ENCODE measurements at places on chromosomes 5 and 9.

- DNase-seq = no peak
These were observed 975 bp upstream of the HAVCR1 start for GRCh38 chr5:157059891-157060290.

DNA sequence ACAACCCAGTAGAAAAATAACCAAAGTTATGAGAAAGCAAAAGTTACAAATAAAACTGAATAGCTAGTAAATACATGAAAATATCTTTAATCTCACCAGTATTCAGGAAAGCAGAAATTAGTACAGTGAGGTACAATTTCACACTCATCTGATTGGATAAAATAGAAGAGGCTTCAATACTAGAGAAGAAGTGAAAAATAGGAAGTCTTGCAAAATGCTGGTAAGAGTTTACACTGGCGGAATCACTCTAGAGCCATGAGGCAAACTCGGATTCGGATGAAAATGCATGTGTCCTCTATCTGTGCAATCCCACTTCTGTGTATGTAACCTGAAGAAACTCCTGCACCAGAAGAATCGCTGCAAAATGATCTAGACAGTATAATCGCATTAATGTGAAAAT lies 128.9 kb downstream of the CCDC192 start:
- no peak for DNase-seq

DNA sequence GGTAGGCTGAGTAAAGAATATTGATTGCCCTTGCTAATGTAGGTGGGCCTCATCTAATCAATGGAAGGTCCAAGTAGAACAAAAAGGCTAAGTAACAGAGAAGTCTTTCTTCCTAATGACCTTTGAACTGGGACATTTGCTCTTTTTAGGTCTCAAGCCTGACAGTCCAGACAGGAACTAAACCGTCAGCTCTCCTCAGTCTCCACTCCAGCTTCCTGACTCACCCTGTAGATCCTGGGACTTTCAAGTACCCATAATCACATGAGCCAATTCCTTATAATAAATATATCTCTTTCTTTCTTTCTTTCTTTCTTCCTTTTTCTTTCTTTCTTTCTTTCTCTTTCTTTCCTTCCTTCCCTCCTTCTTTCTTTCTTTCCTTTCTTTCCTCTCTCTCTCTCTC lies 479.5 kb upstream of the PAPPA start:
- no peak for DNase-seq

DNA sequence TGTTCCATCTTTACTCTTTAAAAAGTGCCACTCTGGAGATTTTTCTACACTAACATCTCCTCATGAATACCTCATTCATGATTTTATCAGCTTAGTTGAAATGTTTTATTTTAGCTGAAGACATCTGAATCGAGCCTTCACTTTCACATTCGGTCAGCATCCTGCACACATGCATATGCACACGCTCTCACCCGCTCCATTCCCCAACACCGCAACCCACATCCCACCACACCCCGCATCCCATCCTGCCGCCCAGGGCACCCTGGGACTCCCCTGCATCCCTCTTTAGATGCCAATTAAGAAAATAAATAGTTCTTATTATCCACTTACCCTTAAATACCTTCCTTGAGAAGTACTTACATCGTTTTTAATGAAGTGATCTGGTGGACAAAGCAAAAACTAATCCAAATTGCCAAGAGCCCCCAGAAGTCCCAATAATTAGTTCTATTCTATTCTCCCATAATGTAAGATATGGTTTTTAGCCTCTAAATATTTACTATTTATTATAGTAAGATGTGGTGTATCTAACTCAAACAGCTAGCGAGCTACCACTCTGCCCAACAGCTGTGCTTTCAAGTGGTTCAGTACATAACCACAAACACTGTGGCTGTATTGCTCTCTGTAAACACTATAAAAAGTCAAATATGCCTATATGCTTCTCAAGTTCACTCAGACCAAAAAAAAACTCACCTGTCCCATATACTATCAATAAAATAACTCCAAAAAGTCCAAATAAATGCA lies 38.2 kb downstream of the GZMK start:
- DNase-seq = no peak

- peak; percentile 72 for DNase-seq
These were observed 11.5 kb downstream of the PDLIM4 start for GRCh38 chr5:132268769-132269551.

- no peak for DNase-seq
These were observed 344.5 kb downstream of the PRR16 start for GRCh38 chr5:120808606-120809005.

- no peak for DNase-seq
These were observed 647.7 kb upstream of the ITGA1 start for GRCh38 chr5:52139888-52140615.

- DNase-seq = no peak
These were observed 45.6 kb downstream of the GSN start for GRCh38 chr9:121313458-121314152.

DNA sequence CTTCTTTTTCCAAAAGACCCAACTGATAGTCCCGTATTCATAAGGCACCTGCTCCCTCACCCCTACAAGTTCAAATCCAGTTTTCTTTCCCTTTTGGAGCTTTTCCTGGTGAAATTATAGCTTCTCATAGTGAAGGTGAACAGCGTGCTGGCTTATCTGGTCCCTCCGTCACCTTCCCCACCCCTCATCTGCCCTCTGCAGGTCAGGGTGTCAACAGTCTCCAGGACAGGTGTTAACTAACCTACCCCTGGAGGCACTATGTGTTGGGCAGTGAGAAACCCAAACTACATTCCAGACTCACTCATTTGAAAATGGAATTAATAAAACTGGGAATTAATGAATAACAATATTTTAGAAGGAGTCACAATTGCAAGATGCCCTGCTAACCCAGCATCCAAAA lies 109.0 kb upstream of the TAS2R1 start:
- DNase-seq = no peak

DNA sequence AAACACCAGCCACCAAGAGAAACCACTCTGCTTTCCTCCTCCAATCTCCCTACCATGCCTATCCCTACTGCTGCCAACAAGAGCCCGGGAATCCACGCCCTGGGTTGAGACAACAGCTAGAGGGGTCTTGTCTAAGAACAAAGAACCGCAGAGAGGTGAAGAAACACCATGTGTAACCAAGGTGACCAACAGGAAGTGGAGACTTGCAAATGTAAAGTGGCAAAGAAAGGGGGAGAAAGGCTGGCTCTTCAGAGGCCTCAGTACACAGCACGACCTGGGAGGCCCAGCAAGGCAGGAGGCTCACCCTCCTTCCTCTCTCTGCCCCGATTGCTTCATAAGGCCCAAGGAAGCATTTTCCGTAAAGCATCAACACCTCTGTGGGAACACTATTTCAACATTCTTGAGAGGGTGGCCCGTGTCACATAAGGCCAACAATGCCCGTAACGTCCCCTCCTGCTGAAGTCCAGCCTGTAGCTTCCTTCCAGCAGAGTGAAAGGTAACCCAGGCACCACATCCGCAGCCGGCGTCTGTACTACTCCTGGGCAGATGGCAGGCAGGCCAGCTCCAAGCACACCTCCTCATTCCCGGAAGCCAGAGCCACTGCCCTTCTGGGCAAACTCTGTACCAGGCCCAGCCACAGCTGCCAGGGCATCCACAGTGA lies 18.3 kb downstream of the CCNJL start:
- no peak for DNase-seq

GRCh38 chr5:156819967-156820581 lies 30.0 kb upstream of the PPP1R2B start:
- DNase-seq = no peak

GRCh38 chr9:35350827-35351549 lies 138.9 kb upstream of the RUSC2 start:
- DNase-seq = peak; percentile 85

DNA sequence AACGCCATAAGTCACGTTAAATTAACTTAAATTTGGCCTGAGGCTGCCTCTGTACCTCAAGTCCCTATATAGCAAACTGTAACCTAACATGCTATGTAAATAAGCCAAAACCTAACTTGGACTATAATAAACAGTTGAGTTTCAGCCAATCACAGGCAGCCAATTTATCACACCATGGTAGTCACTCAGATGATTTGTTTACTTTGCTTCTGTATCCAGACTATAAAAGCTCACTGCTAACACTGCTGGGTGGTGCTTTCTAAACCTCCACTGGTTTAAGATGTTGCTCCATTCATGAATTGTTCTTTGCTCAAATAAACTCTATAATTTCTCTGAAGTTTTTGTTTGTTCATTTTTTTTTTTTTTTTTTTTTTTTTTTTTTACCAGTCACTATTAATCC lies 62.8 kb downstream of the TRPM3 start:
- DNase-seq = no peak

- DNase-seq = no peak
These were observed 85.8 kb upstream of the IL6ST start for GRCh38 chr5:56080375-56081052.

DNA sequence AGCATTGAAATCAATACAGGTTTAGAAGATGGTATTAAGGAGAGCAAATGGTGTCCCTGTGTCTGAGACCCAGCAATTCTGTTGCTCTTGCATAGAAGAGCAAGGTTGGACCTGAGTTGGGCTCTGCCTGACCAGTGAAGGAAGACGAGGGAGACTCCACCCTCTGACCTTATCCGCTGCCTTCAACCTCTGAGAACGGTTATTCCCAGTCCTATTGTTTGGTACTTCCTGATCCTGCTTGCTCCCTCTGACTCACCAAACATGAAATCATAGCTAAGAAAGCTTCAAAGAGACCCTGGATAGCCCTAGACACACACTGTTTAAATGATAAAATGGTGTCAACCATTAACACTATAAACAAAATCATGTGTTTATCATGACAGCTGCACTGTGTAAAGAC lies 218.5 kb downstream of the PLK2 start:
- DNase-seq = no peak

GRCh38 chr5:24789611-24790351 lies 145.0 kb upstream of the CDH10 start:
- no peak for DNase-seq

DNA sequence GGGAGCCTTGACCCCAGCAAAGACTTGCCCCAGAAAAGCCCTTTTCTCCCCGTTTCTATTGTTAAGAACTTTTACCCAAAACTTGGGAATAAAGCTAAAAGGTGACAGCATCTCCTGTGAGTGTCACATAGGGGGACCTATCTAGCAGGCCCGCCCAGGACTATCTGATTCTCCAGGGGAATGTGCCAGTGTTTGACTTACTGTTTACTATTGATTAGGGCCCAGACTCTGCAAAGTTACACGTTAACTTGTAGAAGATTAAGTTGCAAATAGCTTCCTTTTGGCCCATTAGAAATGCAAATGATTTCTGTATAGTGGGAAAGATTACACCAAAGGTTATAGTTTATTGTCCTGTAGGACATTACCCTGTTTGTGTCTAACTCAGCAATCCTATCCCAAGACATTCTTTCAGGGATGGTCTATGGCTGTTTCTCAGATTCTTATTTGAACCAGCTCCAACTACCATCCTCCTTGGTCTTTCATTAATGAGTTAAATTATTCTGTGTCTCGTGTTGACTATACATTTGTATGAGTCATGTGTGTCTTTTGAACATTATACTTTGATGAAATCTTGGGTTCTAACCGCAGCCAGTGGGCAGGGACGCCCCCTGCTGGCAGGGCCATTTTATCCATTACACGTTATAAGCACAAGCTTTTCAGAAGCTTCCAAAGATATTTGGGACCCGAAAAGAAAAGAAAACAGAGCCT lies 60.7 kb downstream of the HRH2 start:
- DNase-seq = no peak

GRCh38 chr9:127570533-127571111 lies 41.5 kb upstream of the STXBP1 start:
- DNase-seq = no peak

Measured in AG09319 (cell line).